ENCODE measurements at places on chromosomes 4 and X.
A peak's percentile ranks its signal among the peaks of the same experiment; 100 is the strongest.

DNA sequence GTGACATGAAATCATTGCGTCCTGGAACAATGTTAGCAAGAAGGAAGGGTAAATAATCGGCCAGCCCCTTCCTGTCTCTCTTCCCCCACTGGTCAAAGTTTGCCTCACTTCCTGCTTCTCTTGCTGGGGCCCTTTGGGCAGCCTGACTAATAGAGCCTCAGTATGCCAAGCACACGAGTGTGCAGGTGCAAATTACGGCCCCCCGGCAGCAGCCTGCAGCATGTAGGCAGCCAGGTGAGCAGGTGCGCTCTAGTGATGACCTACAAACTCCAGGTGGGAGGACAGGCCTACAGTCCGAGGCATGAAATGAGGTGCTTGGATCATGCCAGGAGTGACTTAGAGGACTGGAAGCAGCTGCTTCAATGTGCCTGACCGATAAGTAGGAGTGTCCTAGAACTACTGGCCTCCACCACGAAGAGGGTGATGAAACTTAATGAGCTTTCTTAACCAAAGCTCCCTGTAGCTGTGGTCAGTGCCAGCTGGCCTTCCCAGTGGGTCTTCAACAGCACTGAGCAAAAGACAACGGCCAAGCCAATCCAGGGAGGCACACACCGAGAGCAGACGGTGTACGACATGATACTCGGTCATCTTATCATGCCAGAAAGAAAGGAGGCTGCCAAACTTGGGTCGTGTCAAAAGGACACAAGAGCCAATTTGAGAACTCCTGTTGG is 26.1 kb upstream of the FAT1 start:
- no peak for DNase-seq

GRCh38 chr4:10173754-10174749 is 57.5 kb upstream of the WDR1 start:
- no peak for DNase-seq

GRCh38 chr4:160372390-160372789 is 1269.5 kb downstream of the RAPGEF2 start:
- no peak for DNase-seq

- no peak for DNase-seq
Measured at GRCh38 chr4:38568768-38569167, 95.2 kb upstream of the KLF3 start.

GRCh38 chr4:138241281-138242075 is 671 bp downstream of the SLC7A11 start:
- DNase-seq, result no peak

DNA sequence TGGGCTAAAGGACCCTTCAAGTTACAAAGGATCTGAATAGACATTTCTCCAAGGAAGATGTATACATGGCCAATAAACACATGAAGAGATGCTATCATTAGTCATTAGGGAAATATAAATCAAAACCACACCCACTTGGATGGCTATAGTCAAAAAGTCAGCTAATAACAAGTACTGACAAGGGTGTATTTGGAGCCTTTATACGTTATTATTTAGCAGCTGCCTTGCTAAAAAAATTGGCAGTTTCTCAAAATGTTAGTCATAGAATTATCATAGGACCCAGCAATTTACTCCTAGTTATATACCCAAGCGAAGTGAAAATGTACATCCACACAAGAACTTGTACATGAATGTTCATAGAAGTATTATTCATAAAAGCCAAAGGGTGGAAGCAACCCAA is 112.7 kb upstream of the DUSP21 start:
- DNase-seq, result no peak

GRCh38 chrX:19448077-19448476 is 67.2 kb downstream of the MAP3K15 start:
- DNase-seq, result no peak

DNA sequence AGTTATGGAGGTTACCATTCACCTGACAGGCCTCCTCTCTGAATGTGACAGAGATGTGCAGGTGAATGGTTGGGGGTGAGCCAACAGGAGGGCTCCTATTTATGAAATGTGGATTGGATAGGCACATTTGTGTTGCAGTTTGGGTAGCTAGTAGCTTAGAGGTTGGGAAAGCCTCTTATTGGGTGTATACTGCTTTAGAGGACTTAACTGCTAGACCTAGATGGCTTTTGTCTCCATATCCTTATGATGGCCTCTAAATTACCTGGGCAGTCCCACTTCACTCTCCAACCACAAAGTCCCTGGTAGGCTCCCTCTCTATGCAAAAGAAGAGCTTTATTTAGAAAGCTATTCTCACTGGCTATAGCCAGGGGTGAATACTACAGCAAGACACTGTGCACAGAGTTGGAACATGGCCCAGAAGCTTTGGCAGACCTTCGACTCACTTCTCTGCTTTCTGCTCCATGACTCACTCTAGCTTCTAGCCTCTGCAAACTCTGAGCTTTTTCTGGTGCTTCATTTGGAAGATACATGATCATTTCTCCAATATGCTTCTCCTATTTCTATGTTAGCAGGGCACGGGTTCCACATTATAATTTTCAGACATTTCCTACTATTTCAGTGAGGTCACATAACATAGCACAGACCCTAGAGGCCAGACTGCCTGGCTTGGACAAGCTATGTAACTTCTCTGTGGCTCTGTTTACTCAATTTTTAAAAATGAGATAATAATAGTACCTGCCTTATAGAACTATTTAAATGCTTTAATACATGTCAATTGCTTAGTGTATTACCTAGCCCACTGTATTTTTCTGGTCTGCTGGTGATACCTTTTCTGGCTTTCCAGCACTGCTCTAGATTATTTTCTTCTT is 6.0 kb upstream of the VGLL1 start:
- peak; percentile 74 for DNase-seq

DNA sequence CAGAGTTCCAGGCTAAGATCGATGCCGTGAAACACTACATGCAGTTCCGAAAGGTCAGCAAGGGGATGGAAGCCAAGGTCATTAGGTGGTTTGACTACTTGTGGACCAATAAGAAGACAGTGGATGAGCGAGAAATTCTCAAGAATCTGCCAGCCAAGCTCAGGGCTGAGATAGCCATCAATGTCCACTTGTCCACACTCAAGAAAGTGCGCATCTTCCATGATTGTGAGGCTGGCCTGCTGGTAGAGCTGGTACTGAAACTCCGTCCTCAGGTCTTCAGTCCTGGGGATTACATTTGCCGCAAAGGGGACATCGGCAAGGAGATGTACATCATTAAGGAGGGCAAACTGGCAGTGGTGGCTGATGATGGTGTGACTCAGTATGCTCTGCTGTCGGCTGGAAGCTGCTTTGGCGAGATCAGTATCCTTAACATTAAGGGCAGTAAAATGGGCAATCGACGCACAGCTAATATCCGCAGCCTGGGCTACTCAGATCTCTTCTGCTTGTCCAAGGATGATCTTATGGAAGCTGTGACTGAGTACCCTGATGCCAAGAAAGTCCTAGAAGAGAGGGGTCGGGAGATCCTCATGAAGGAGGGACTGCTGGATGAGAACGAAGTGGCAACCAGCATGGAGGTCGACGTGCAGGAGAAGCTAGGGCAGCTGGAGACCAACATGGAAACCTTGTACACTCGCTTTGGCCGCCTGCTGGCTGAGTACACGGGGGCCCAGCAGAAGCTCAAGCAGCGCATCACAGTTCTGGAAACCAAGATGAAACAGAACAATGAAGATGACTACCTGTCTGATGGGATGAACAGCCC is 9.3 kb downstream of the CNGA2 start:
- DNase-seq, result no peak

DNA sequence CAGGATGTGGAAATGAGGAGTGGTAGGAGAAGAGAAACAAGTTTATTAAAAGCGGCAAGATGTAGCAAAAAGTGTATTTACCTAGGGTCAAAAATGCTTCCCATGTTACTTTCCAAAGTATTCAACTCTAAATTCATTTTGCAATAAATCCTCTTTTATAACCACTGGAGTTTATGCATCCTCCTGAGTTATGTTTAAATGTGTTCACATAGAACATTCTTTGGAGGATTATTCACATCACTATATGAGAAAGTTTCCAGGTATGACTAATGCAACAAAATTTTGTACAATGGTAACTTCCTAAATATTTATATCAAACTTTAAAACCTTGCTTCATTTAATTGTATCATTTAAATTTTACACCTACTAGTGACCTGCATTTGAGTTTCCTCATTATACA is 870.6 kb upstream of the SLIT2 start:
- no peak for DNase-seq

GRCh38 chr4:107999932-108000539 is 10.3 kb downstream of the HADH start:
- DNase-seq, result no peak

GRCh38 chr4:87805971-87806370 is 6.6 kb downstream of the IBSP start:
- no peak for DNase-seq

DNA sequence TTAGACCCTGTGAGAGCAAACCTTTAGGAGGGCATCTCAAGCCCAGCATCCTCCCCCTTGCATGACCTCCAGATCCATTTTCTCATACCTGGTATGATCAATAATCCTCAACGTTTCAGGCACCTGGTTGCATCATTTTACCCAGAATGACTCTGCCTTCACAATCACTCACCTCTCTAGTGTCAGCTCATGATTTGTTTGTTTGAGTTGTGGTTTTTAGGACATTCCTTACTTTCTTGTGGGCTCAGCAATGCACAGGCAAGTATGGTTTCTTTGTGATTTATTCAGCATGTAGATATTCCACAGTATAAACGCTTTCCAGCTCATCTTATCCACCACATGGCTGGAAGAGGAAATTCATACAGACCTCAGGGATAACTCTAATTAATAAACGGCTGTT is 93.6 kb upstream of the CPEB2 start:
- no peak for DNase-seq

- DNase-seq, result no peak
Measured at GRCh38 chrX:26234177-26234576, 18.2 kb downstream of the MAGEB5 start.

DNA sequence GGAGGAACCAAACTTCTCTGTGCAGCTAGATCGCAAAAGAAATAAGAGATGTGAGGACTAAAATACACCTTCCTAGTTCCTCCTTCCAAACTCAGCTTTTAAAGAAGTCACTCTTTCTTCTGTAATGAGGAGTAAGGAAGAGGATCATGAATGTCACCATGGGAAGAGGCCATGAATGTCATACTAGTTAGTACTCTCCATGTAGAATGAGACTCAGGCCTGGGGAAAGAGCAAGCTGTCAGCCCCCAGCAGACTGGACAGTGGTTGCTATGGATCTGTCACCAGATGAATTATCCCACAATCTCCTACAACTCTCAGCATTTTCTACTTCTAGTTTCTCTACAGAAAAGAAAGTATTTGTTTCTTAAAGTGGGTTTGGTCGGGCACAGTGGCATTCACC is 57.1 kb upstream of the PRDM8 start:
- DNase-seq, result no peak

- no peak for DNase-seq
Measured at GRCh38 chr4:1035510-1035909, 24.1 kb downstream of the FGFRL1 start.

DNA sequence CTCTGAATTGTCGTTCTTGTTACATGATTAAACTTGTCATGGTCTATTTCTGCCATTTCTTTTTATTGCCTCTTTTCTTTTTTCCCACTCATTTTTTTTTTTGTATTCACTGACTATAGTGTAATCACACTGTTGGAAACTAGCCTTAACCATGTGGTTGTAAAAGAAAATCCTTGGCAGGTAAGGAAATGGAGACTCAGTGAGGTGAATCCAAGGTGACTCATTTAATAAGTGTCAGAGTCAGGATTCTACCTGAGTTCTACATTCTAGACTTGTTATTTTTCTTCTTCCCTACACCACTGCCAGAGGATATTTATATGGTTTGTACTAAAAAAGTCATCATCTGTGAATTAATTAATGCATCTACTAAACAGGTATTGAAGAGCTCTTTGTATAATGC is 152.2 kb downstream of the CBLL2 start:
- no peak for DNase-seq

GRCh38 chr4:174948826-174949225 is 30.7 kb downstream of the ADAM29 start:
- DNase-seq, result no peak

GRCh38 chr4:28082686-28083390 is 1222.2 kb downstream of the STIM2 start:
- no peak for DNase-seq

DNA sequence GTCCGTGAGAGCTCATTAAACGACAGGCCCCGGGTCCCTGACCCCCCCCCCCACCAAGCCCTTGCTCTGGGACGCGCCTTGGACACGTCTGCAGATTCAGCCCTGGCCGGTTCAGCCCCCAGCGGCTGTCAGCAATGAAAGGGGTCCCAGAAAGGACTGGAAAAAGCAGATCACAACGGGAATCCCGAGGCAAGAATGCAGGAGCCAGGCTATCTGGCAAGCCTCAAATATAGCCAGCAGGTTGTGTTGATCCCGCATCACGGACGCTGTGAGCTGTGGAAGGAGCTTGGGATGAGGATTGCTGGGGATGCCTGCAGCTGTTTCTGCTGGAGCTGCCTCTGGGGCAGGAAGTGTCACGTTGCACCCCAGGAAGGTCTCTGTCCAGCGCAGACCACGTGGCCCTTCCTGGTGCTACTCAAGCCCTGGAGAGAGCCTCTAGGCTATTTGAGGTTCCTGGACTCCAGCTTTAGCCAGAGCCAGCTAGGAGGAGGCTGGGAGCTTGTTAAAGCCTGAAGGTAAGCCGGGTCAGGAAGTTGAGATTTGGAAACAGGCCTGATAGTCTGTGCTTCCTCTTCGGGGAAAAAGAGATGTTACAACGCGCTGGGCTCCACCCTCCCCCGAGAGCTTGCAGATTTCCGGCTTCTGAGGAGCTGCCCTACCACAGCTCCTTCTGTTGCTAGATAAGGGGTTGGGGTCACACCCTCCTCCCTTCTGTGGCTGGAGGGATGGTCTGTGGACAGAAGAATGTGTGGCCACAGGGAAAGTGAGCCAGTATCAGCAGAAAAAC is 19.3 kb upstream of the CSF2RA start:
- DNase-seq, result peak; percentile 72

- no peak for DNase-seq
Measured at GRCh38 chrX:39442332-39442731, 641.1 kb downstream of the MID1IP1 start.

- DNase-seq, result no peak
Measured at GRCh38 chr4:6688879-6689505, 4.7 kb upstream of the S100P start.

DNA sequence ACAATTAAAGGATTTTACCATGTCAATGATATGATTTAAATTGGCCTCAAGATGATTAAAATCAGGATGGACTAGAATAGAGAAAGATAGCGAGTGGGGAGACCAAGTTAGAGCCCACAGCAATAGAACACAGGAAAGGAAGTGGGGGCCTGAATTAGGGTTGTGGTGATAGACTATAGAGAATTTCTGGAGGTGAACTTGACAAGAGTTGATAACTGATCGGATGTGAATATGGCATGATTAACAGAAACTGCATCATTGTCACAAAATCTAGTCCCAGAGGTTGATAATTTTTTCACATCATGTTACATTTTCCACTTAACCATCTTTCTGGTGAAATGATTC is 26.3 kb upstream of the TRPC3 start:
- DNase-seq, result no peak

DNA sequence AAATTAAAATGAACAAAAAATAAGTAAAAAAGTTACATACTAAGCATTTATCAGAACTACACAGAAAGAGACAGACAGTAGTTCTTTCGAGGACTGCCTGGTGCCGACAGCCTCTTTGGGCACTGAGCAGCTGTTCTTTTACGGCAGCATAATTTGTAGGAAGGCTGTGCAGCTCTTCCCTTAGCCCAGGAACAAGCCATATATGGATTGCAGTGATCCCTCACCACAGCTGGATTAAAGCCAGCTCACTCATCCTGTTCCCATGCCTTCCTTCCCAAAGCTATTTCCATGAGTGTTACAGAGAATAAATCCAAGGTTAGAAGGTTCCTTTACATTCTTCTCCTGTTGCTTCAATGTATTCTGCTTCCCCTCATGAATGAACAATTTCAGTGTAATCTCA is 71.7 kb downstream of the DDX60L start:
- DNase-seq, result no peak

Measured in left forelimb (tissue), 1 donor.